ENCODE measurements at places on chromosomes 3 and 15. TPM values are rescaled to one million over a fixed set of nuclear protein-coding genes. Genes with fewer than 3 reads are reported as not detected.

ZNF80 gene
- not detected for total RNA-seq

ARID3B gene
- total RNA-seq = 6.0 TPM

RTP1 gene
- total RNA-seq = not detected

C3orf85 gene
- total RNA-seq = not detected

AGTR1 gene
- total RNA-seq = 77.9 TPM

ATP13A5 gene
- 2.3 TPM for total RNA-seq

SPSB4 gene
- total RNA-seq = not detected

- no peak overlapping the region for H3K4me3 ChIP-seq
- no peak overlapping the region for H3K27ac ChIP-seq
- H3K27me3 ChIP-seq = no peaks in the 10 kb centered on the region
These were observed 495.4 kb downstream of the OTOL1 start for GRCh38 chr3:161991901-161992540.

DNA sequence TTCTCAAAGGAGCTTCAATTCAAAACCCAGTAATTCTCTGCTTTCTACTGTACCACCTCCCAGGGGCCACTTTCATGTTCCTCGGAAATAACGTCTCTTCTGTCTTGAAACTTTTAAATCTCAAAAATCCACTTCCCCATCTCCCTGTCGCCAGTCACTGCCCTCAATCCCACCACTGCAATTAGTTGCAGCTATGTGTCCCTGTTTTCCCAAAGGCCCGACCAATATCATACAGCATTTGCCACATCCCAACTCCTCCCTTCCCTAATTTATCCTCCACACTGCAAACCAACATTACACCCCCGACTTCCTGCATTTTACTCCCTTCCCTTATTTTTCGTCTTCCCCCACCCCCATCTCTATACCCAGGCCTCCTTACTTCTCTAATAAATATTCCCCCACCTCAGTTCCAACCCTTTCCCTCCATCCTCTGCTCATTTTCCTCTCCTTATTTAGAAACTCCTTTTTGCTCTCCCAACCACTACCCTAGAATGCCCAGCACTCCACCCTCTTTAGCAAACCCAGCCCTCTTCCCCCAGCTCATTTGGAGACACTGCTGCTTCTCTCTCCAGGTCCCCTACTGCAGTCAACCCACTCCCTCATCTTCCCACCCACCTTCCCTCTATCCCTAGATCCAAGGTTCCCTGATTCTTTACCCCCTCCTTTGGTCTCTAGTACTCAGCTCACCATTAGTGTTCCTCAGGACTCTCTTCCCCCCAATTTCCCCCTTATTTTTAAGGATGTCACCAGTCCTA lies 1.1 kb downstream of the NPTN start:
- H3K4me1 ChIP-seq = peaks cover 27% of the 10 kb centered on the region
- no peak for DNase-seq
- peak overlapping the region; percentile 98 for H3K27ac ChIP-seq
- H3K36me3 ChIP-seq = no peaks in the 10 kb centered on the region
- no peaks in the 10 kb centered on the region for H3K27me3 ChIP-seq

DNA sequence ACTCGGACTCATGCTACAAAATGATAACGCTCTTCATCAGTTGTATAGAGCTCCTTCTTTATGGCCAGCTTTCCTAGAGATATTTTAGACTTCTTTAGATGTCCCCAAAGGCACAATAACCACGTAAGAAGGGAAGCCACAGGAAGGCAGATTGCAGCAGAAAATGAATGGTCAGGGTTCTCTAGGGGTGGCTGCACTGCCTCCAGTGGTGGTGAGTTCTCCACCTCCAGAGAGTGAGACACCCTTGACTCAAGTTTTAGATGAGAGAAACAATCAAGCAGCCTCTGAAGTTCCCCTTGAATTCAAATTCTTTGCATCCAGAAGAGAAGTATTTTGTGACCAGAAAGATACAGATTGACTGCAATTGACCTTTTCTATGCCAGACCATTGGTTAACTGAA lies 191.5 kb downstream of the TP63 start:
- no peaks in the 10 kb centered on the region for H3K4me1 ChIP-seq
- no peaks in the 10 kb centered on the region for H3K36me3 ChIP-seq
- no peak for DNase-seq
- H3K27me3 ChIP-seq = no peaks in the 10 kb centered on the region
- peak overlapping the region; percentile 70 for H3K27ac ChIP-seq

DNA sequence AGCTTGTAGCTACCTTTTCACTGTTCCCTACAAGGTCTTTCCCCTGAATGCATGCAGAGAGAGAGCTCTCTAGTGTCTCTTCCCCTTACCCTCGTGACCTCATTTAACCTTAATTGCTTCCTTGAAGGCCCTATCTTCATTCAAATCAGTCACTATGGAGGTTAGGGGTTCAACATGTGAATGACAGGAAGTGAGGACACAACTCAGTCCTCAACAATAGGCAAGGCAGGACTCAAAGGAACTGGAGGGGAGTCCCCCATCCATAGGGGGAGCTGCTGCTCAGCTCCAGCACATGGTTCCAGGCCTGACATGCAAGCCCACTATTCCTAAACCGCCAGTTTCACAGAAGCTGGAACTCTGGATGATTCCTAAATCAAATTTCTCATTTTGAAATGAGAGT lies 33.8 kb upstream of the GYG1 start:
- H3K4me3 ChIP-seq = no peak overlapping the region
- H3K27me3 ChIP-seq = no peaks in the 10 kb centered on the region
- H3K4me1 ChIP-seq = no peaks in the 10 kb centered on the region
- no peak overlapping the region for H3K27ac ChIP-seq

- H3K27ac ChIP-seq = no peak overlapping the region
- H3K36me3 ChIP-seq = no peaks in the 10 kb centered on the region
- H3K27me3 ChIP-seq = no peaks in the 10 kb centered on the region
- H3K4me3 ChIP-seq = no peak overlapping the region
- no peak for DNase-seq
These were observed 221.8 kb downstream of the ZIC1 start for GRCh38 chr3:147630921-147631415.

GRCh38 chr3:98986073-98986472 lies 84.6 kb upstream of the DCBLD2 start:
- DNase-seq = no peak
- no peaks in the 10 kb centered on the region for H3K36me3 ChIP-seq
- H3K27me3 ChIP-seq = no peaks in the 10 kb centered on the region
- no peak overlapping the region for H3K4me3 ChIP-seq
- peak overlapping the region; percentile 13 for H3K27ac ChIP-seq

- no peak for DNase-seq
- H3K27me3 ChIP-seq = no peaks in the 10 kb centered on the region
- H3K4me1 ChIP-seq = no peaks in the 10 kb centered on the region
- H3K4me3 ChIP-seq = no peak overlapping the region
- H3K27ac ChIP-seq = no peak overlapping the region
These were observed 109.0 kb upstream of the ADAMTS9 start for GRCh38 chr3:64796607-64797399.

GRCh38 chr3:127233371-127233770 lies 40.4 kb downstream of the PRR23E start:
- no peak for DNase-seq
- H3K27ac ChIP-seq = no peak overlapping the region
- H3K36me3 ChIP-seq = no peaks in the 10 kb centered on the region
- no peak overlapping the region for H3K4me3 ChIP-seq
- no peaks in the 10 kb centered on the region for H3K27me3 ChIP-seq

DNA sequence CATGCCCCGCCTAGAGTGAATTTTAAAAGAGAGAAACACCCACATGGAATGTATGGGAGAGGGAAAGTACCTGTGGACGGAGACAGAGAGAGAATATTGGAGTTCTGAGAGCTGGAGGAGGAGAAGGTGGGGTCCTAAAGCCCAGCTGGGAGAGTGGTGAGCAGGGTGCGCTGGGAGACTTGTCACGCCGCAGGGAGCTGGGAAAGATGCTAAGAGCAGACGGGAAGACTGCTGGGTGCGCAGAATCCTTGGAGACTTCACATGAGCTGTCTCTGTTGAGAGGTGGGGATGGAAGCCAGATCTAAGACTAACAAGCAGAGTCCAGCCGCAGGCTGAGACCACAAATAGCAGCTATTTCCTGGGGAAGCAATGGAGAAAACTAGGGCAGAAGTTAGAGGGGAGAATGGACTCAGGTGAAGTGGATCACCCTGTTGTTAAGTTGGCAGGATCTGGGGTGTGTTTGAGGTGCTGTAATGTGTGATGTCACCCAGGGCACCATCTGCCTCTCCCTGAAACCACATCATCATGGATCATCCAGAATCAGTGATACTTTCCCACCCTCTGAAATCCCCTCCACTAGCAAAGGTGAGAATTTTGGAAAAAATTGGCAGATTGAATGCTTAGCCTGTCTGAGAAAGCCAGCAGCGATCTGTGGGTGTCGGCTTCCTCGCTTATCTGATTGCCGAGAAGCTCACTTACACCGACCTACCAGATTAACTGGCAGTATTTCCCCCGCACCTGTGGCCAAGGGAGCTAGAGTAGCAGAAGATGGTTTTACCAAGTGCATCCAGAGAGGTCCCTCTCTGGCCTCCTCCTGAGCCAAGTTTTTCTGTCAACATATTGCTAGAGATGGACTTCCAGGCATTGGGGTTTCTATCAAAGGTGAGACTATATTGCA lies 174.8 kb upstream of the BHLHE40 start:
- DNase-seq = no peak
- H3K4me1 ChIP-seq = no peaks in the 10 kb centered on the region
- H3K27ac ChIP-seq = no peak overlapping the region
- H3K4me3 ChIP-seq = no peak overlapping the region
- no peaks in the 10 kb centered on the region for H3K36me3 ChIP-seq

- no peaks in the 10 kb centered on the region for H3K27me3 ChIP-seq
- DNase-seq = no peak
- no peak overlapping the region for H3K27ac ChIP-seq
- H3K4me3 ChIP-seq = no peak overlapping the region
These were observed 227.4 kb upstream of the THRB start for GRCh38 chr3:24722087-24722486.

GRCh38 chr3:15796771-15797641 lies 773 bp downstream of the ANKRD28 start:
- no peaks in the 10 kb centered on the region for H3K27me3 ChIP-seq
- H3K4me1 ChIP-seq = no peaks in the 10 kb centered on the region
- DNase-seq = no peak
- H3K4me3 ChIP-seq = peak overlapping the region; percentile 45
- H3K36me3 ChIP-seq = no peaks in the 10 kb centered on the region

DNA sequence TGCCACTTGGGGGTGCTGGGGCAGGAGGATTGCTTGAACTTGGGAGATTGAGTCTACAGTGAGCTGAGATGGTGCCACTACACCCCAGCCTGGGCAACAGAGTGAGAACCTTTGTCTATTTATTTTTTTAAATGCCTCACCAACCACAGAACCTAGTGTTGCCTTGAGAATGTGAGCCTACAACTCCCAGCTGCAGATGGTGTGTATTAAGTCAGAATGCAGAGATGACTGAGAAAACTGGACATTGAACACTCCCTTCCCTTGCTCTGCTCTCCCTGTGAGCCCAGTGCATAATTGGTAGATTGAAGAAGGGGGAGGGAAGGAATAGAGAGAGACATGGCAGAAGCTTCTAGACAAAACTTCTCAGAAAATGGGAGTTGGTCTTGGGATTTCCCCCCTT lies 53.5 kb downstream of the CCDC33 start:
- no peaks in the 10 kb centered on the region for H3K4me1 ChIP-seq
- H3K27me3 ChIP-seq = no peaks in the 10 kb centered on the region
- H3K27ac ChIP-seq = no peak overlapping the region

GRCh38 chr15:32843219-32843815 lies 125.5 kb downstream of the GREM1 start:
- H3K27me3 ChIP-seq = no peaks in the 10 kb centered on the region
- H3K36me3 ChIP-seq = no peaks in the 10 kb centered on the region
- no peaks in the 10 kb centered on the region for H3K4me1 ChIP-seq
- no peak for DNase-seq
- H3K4me3 ChIP-seq = no peak overlapping the region
- no peak overlapping the region for H3K27ac ChIP-seq

- H3K27me3 ChIP-seq = no peaks in the 10 kb centered on the region
- no peaks in the 10 kb centered on the region for H3K4me1 ChIP-seq
- H3K36me3 ChIP-seq = no peaks in the 10 kb centered on the region
These were observed 232.8 kb upstream of the MRPL3 start for GRCh38 chr3:131735544-131735943.

DNA sequence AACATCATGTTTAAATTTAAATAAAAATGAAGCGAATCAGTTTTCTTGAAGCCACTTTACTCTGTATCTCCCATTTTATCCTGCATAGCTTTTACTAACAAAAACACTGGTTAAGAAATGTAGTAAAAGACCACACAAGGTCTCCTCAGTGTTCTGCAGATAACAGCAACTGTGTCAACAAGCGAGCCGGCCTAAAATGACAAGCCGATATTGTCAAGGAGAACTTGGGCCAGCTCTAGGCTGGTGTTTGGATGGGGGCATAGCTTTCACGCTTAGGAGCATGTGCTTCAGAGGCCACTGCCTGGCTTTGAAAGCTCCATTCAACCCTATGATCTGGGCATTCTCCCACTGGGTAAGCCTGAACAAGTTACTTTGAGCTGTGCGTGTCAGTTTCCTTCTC lies 38.1 kb downstream of the MFSD1 start:
- H3K4me1 ChIP-seq = no peaks in the 10 kb centered on the region
- no peak overlapping the region for H3K27ac ChIP-seq
- no peak overlapping the region for H3K4me3 ChIP-seq
- no peaks in the 10 kb centered on the region for H3K27me3 ChIP-seq
- DNase-seq = no peak
- no peaks in the 10 kb centered on the region for H3K36me3 ChIP-seq

DNA sequence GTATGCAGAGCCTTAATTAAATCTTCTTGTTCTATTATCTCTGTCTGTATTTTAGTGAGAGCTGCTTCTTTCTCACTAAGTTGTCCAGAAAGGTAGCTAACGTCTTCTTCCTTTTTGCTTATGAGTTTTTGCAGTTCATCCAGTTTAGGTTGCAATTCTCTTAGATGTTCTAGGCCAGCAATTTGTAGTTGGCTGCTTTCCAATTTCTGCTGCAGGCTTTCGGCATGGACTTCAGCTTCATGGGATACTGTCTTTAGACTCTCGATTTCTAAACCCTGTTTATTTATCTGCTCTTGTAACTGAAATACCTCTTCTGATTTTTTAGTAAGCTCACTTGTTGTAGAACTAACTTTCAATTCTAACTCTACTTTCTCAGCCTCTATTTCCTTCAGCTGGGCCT lies 35.5 kb upstream of the HCLS1 start:
- peaks cover 15% of the 10 kb centered on the region for H3K36me3 ChIP-seq
- no peaks in the 10 kb centered on the region for H3K27me3 ChIP-seq
- no peak overlapping the region for H3K4me3 ChIP-seq
- H3K27ac ChIP-seq = no peak overlapping the region

DNA sequence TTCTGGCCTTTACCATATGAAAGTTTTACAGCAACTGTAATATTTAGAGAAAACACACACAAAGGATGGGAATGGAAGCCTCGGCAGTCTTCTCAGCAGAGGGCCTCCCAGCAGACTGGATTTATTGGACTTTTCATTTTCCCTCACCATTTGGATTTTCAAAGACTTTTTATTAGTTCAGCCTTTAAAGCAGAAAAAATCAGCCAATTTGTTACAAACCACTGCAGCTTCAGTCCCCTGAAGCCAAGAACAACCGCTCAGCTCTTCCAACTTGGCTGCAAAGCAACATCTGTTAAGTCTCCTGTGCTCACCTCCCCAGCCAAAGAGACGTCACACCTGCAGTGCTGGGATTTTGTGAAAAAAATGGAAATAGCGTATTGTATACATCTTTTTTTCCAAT lies 120.8 kb downstream of the GMPS start:
- no peaks in the 10 kb centered on the region for H3K4me1 ChIP-seq
- DNase-seq = no peak
- H3K4me3 ChIP-seq = no peak overlapping the region
- H3K27me3 ChIP-seq = no peaks in the 10 kb centered on the region
- H3K27ac ChIP-seq = no peak overlapping the region

GRCh38 chr3:63966871-63967270 lies 54.7 kb upstream of the SCAANT1 start:
- no peak overlapping the region for H3K4me3 ChIP-seq
- peak overlapping the region; percentile 75 for H3K27ac ChIP-seq
- no peak for DNase-seq

All from breast epithelium (tissue), 4 donors.